ENCODE measurements at places on chromosomes 16 and 17.

DNA sequence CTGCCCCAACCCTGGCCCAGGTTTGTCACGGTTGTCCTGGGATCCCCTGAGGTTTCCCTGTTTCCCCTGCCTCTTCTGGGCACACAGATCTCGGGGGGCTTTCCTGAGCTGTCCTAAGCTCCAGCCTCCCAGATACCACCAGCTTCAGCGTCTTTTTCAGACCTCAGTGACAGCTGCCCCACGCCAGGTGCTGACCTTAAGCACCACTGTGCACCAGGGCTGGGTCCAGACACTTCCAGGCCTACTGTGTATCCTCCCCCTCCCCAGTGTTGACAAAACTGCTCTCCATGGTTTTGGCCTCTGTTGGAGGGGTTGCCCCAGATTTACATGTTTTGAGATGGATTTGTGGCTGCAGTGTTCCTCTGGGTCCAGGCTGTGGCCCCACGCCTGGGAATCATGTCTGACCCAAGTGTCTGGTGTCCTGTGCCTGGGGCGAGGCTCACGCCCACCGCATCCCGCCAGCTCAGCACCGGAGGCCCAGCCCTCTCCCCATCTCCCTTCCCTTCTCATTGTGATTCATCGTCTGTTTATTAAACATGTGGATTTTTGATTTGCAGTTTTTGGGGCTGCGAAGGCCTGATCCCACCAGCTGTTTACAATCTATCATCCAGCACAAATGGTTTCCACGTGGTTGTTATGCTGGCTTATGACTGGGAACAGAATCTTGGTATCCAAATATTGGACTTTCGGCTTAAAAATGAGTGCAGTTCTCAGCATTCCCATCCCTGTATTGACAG lies 82.1 kb downstream of the METRNL start:
- no peak for DNase-seq

GRCh38 chr17:44558334-44558709 lies 1.0 kb downstream of the FZD2 start:
- DNase-seq: no peak

GRCh38 chr16:56610017-56610608 lies 1.7 kb downstream of the MT2A start:
- peak; percentile 75 for DNase-seq

- DNase-seq: no peak
Measured at GRCh38 chr17:59851439-59852375, 41.0 kb downstream of the TUBD1 start.

DNA sequence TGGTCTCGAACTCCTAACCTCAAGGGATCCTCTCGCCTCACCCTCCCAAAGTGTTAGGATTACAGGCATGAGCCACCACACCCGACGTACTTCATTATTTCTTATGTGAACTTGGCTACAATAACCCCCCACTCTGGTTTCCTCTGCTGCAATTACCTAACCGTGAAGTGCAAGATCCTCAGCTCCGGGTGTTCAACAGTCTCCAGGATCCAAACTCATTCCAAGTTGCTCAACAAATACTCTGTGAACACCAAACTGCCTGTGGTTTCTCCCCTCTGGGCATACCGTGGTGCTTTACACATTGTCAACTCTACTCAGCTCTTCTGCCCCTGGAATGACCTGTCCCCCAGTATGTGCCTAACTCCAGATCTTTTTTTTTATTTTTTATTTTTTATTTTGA lies 6.8 kb upstream of the SULT1A1 start:
- no peak for DNase-seq

DNA sequence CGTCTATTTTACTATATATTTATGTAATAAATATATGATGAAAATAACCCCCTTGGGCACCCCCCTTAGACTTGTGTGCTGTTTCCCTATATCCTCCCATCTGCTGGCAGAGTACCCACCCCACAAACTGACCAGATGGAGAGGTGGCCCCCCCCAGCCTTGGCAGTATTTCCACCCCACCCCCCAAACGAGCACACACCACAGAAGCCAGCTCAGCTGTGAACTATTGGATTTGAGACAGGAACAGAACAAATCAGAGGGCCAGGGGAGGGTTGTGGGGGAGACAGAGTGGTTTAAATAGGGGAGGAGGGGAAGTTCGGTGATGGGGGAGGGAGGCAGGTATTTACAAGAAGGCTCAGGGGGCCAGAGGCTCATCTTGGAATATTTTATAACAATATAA lies 7.8 kb downstream of the NR1D1 start:
- DNase-seq: no peak

- DNase-seq: no peak
Measured at GRCh38 chr16:24976971-24977677, 38.0 kb downstream of the ARHGAP17 start.

DNA sequence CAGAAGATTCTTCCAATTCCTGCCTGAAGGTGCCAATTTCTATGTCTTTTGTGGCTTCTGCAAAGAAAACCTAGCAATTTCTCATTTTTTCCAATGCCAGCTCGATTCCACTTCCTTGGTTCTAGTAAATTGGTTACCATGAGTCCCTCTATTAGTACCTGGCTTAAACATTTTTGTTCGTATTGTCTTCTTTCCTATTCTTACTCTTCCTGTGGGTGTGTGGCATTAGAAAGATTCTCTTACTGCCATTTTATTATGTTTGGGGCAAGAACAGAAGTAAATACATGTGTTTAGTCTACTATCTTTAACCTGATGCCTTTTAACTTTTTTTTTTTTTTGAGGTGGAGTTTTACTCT lies 20.3 kb upstream of the MAPK3 start:
- no peak for DNase-seq

GRCh38 chr17:8532021-8532420 lies 96.3 kb downstream of the NDEL1 start:
- no peak for DNase-seq

- DNase-seq: no peak
Measured at GRCh38 chr17:2362416-2362815, 25.1 kb downstream of the SGSM2 start.

DNA sequence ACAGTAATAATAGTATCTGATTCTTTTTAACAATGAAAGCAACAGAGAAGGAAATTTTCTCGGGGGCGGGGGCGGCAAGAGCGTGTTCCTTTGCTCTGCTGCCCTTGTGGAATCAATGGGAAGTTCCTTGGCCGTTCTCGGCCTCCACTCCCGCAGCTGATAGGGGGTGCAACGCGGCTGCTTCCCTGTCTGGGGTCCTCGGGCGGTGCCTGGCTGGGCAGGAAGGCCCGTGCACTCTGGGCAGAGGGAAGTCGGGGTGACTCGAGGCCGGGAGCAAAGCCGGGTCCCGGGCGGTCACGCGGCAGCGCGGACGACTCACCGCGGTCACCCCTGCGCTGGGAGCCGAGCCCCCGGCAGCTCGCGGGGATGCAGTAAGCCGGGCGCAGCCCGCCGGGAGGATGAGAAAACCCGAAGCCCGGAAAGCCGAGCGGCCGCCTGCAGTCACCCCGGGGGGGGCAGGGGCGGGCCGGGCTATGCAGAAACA lies 2.5 kb downstream of the TUBB3 start:
- no peak for DNase-seq

GRCh38 chr17:77141846-77142449 lies 1.2 kb downstream of the SEC14L1 start:
- DNase-seq: no peak

GRCh38 chr17:34758718-34759117 lies 179.3 kb downstream of the TMEM132E start:
- no peak for DNase-seq

DNA sequence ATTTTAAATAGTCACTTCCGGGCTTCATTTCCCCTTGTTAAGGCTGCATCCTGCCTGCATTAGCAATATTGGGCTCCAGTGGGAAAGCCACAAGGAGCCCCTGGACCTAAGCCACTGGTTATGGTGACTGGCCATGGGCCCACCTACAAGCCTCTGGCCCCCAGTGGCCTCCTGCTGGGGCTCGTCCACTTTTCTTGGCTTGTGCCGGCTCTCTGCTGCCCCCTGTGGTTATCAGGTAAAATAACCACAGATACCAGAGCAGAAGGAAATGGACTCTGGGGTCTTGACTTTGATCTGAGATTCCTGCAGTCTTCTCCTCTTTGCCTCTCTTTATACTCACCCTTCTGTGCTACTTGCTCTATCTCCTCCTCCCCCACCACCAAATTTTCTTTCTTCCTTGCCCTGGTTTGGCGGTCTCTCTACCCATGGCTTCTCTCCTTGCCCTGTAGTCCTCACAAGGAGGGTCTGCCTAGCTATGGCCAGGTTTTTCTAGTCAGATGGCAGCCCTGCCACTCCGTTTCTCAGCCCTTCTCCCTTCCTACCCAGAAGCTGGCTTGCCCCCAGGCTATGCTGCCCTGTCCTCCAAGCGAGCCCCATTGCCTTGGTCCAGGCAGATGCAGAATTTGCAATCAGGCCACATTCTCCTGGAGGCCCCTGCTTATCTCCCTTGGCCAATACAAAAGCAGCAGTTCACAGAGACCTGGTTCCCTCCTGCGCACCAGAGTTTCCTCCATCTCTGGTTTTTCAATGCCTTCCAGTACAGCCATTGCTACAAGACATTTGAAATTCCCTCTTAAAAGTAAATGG lies 82.9 kb upstream of the RCVRN start:
- DNase-seq: peak; percentile 6

- DNase-seq: no peak
Measured at GRCh38 chr17:44197980-44198720, 1.5 kb downstream of the ATXN7L3 start.

DNA sequence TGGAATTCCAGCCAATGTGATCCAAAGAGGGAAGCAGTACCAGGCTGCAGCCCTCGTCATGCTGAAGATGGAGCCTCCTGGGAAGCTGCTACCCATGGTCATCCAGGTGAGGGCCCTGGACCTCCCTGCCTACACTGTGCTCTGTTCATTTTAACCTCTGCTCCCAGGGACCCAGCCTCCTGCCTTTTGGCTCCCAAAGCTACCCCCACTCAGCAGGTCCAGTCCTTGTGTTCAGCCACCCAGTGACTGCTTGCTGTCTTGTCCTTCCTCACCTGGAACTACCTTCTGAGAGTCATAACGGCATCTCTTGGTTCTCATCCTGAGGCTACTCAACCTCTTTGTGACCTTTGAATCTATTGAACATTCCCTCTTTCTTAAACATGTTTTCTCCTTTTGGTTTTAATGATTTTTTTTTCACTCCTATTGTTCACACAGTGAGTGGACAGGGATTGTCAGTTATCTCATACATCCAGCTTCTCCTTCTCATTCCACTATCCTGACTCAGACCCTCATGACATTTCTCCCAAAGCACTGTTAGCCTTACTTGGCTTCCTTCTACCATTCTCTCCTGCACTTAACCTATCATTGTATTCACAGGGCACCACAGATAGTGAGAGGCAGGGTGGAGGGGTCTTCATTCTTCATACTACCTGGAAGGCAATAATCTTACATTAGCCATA lies 53.3 kb downstream of the GOSR1 start:
- DNase-seq: no peak

DNA sequence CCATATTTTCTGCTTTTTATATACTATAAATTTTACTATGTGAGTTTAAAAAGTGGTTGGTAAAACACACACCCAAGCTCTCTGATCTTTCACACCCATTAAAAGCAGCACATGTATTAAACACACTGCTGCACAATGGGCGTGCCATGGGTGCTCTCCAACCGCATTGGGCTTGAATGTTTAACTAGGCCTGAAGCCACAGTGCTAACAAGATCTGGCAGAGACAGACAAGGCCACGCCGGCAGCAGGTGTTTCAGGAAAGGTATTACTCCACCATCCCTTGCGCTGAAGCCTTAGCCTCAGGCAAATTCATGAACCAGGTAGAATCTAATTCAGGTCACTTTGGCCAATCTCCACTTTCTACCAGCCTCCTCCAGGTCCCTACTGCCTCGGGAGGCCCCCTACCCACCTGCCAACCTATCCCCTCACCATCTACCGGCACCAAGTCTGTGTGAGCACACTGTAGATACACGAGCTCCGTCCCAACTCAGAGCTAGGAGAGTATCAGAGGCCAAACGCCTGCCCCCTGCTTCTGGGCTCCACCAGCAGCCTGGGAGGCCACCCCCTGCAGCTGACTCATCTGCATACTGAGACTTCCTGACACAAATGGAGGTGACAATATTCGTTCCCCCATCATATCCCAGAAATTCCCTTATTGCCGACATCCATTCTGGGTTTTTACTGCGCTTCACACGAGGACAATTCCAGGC lies 95.0 kb downstream of the ADCY9 start:
- no peak for DNase-seq

DNA sequence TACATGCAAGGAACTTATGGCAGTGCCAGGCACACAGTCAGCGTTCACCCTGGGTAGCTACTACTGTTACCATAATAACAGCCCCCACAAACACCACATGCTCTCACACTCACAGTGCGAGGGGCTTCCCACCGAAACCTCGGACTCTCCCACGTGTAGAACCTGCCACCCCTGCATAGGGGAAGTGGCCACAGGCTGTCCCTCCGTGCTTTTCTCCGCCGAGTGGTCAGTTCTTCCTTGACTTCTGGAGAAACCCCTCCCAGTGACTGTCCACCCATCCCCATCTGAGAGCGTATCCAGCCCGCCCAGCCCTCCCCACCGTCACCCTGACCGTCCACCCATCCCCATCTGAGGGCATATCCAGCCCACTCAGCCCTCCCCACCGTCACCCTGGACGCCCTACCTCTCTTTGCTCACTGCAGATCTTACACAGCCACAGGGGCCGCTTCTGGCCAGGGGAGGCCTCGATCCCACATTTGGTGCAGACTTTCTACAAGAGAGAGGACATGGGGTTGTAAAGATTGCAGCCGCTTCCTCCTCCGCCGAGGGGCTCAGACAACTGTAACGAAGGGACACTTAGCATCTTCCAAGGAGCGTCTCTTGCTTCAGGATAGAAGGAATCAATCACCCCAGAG lies 71.1 kb downstream of the RPH3AL start:
- no peak for DNase-seq

DNA sequence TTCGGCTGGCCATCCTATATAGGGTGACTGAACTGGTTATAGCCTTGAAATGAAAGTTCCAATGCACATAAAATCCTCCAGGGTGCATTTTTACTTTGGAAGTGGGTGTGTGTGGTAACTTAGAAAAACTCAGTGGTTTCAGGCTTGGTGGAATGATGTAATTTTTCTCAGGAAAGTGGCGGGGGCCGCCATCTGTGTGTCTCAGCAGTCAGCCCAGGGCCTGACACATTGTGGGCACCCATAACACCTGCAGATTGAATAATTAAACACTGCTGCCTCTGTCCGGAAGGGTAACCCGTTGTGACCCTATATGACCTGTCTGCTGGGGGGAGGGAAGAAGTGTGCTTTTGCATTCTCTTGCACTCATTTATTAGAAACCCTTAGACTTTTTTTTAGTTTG lies 2.2 kb upstream of the PDP2 start:
- DNase-seq: peak; percentile 72

DNA sequence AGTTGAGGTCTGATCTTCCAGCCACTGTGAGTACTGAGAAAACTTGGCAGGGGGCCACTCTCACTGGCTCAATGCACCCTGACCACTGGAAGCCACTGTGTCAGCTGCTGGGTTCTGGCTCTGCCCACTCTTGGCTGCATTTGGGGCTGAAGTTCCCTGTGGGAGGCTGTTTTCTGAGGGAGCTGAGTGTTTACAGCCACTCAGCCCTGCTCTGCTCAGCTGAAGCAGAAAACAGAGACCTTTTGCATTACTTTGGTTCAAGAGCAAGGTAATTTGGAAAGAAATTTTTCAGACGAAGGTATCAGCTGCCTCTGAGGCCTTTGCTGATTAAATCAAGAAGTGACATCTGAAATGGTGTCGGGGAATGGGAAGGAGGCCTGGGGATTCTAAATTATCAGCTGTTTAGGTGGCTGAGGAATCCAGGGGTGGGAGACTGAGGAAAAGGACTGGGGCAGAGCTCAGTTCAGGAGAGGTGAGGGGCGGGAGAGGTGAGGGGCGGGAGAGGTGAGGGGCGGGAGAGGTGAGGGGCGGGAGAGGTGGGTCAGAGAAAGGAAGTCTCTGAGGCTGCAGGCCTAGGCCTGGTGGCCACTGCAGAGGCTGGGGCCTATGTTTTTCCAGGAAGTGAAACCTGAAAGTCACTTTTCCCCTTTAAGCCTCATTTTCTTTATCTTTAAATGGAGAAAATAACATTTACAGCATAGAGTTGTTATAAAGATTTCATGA lies at the start of gene ACSM5:
TSS of gene ACSM5 (plus strand) at position 137 of the 723 bp plus-strand sequence. CDS start 1,951 bp downstream, outside the sequence.
- DNase-seq: no peak

Measured in activated T-cell treated with anti-CD3 and anti-CD28 coated beads for 48 hours (primary cell).